Hematopoietic multipotent progenitor cell treated with erythropoietin and hydrocortisone succinate and interleukin-3 and kit ligand, for 15 days (in vitro differentiated cells): ENCODE measurements at places on chromosomes 3 and 15.
A peak's percentile ranks its signal among the peaks of the same experiment; 100 is the strongest.

DNA sequence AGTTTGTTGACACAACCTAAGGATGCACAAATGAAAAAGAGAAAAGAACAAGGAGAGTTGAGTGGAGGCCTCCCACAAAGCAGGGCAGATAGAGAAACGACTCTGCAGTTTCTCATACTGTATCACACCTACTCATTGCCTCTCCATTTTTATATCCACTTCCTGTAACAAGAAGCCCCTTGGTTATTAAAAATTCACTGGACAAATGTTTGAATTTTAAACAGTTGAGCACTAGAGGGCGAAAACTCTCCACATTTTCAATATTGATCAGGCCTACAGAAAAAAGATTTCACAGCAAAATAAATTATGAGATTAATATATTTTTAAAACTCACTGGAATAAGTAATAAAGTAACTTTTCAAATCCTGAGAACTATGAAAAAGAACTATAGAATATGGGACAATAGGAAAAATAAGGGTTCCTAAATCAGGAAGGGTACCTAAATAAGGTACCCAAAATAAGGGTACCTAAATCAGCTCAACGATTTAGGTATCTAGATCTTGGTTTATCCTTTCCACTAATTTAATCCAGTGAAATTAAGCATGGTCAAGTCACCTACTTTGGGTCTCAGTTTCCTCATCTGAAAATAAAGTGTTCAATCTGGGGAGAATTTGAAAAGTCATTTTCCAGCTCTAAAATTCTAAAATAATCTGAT lies 47.0 kb upstream of the PPIB start:
- DNase-seq: peak; percentile 50

DNA sequence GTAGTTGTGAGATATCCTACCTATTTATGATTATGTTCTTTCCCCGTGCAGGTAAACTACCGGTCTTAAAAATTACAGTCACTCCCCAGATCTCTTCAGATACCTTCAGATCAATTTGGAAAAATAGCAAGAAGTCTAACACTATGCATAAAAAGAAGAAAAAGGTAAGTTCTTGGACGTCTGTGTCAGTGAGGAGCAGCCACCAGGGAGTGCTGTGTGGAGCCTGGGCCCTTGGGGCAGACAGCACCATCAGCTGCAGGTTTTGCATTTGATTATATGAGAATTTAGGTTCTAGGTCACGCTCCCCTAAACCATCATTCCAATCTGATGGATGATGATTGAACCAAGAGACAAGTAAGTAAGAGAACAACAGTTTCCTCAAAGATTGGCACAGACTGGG lies 8.9 kb upstream of the RNF7 start:
- DNase-seq: no peak

- DNase-seq: peak; percentile 23
Observed at GRCh38 chr15:43872416-43873020, 45.7 kb downstream of the WDR76 start.

DNA sequence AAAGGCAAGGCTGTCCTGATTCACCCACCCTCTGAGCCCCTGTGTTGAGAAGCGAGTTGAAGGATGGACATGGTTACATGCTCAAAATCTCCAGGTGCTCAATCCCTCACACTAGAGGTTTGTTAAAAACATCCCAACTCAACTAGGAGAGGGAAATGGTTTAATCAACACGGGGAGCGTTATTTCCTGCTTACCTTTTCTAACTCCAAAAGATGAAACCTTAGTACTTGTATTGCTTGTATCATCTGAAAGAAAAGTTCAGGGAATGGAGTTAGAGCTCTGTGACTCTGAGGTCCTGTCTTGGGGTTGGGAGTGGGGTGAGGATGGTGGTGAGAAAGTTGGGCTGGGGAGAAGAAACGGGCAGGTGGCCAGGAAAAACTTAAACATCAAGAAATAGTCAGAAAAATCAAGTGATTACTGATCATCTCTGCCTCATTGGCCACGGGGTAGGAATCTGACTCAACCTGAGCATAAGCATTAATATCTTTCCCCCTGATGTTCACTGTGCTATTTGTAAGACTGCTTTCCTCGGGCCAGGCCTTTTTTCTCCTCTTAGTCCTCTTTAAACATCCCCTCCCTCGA lies 5.9 kb downstream of the MEIS2 start:
- DNase-seq: no peak
